ENCODE measurements at places on chromosomes 7 and 10.

DNA sequence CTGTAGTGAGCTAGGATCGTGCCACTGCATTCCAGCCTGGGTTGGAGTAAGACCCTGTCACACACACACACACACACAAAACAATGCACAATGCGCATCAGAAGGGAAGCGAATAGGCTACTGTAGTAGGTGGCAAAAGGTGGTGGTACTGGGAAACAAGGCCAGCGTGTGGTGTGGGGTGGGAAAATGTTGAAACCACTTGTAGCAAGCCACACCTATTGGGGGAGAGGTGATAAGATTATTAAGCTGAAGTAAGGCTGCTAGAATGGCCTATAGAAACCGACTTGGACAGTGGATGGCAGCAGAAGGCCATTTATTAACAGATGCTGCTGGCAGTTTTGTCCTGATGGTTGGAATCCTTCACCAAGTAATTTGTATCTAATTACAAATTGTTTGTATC is 7.2 kb upstream of the CHCHD1 start:
- DNase-seq = peak; percentile 86

GRCh38 chr10:17109046-17109445 is 20.6 kb downstream of the CUBN start:
- DNase-seq = no peak

DNA sequence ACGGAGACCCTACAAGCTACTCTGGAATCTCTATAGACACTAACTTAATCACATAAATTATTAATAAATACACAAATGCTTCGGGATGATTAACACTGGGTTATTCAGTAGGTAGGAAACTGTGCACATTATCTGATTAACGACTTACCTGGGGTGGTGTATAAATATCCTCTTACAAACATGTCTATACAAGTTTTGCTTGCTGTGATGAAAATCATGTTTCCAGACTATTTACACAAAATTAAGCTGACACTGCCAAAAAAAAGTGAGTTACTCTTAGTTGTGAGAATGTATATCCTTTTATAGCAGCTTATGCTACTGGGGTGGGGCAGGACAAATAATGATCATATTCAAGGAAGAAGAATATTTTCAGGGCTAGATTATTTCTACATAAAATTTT is 314.6 kb downstream of the C7orf25 start:
- no peak for DNase-seq

GRCh38 chr10:124320778-124321432 is 97.8 kb downstream of the OAT start:
- DNase-seq = no peak

GRCh38 chr7:7681191-7681935 is 37.0 kb downstream of the RPA3 start:
- DNase-seq = peak; percentile 88

- no peak for DNase-seq
Measured at GRCh38 chr7:33730958-33731357, 174.4 kb upstream of the BMPER start.

- DNase-seq = no peak
Measured at GRCh38 chr10:86958116-86958900, at the start of gene SNCG. SNCG (plus strand) TSS chr10:86958599; CDS start chr10:86958698, 99 bp downstream.

GRCh38 chr10:69572159-69573055 is 815 bp downstream of the NEUROG3 start:
- peak; percentile 26 for DNase-seq

GRCh38 chr10:95462740-95463667 is 98.2 kb downstream of the SORBS1 start:
- DNase-seq = no peak

DNA sequence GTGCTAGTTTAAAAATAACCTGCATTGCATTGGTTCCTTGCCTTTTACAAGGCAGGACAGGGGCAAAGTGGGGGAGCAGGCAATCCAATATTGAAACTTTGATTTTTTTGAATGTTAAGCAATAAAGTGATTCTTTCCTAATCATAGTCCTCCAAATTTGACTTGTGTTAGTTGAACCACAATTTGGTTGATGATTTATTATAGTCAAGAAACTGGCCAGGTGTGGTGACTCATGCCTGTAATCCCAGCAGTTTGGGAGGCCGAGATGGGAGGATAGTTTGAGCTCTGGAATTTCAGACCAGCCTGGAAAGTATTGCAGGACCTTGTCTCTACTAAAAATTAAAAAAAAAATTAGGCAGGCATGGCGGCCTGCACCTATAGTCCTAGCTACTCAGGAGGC is 27.9 kb upstream of the ABLIM1 start:
- DNase-seq = no peak

GRCh38 chr10:118804262-118804773 is 49.5 kb upstream of the CACUL1 start:
- DNase-seq = no peak

GRCh38 chr7:82507365-82507975 is 63.9 kb upstream of the CACNA2D1 start:
- DNase-seq = no peak
